ENCODE measurements at places on chromosomes 11 and 22.

DNA sequence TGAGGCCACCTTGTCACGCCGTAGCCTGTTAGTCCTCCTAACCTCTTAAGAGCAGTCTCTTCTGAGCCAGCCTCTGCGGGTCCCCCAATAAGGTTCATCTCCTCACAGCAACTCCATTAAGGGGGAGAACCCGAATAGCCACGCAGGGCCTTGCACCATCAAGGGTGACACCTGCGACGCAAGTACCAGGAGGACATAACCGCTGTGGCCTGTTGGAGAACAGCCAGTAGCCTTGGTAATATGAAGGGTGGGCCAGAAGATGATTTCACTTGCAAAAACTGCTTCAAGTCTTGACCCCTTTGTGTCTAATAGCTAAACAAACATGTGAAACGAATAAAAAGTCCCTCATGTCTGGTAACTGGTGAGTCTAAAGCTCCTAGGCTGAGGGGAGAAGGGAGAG lies 14.8 kb downstream of the ARFGAP2 start:
- DNase-seq = no peak

- DNase-seq = no peak
Measured at GRCh38 chr11:47391711-47392432, 13.5 kb upstream of the SPI1 start.

DNA sequence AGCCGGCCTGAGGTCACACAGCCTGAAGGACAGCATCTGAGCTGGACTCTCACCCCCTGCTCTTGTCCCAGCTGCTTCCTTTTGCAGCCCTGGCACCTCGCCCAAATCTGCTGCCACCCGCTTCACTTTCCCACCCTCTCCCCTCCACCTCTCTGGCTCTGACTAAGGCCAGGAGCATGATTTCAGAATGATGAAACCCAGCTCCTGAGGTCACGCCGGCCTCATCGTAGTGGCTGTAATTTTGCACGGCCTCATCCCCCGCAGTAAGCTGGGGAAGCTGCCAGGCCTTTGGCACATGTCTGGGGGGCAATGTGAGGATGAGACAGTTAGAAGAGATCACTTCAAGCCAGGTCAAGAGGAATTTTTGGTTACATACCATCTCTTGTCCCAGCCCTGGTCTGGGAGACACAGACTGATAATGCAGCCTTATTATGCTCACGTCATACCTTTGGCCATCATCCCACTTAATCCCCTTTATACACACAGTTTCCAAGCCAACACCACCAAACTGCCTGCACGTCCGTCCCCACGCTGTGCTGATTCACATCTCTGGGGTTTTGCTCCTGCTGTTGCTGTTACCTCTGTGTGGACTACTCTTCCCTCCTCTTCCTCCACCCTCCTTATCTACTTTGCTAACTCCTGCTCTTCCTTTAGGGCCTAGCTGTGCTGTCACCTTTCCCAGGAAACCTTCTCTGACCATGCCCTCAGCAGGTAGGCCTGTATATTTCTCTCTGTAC lies 58.1 kb downstream of the CHRDL2 start:
- DNase-seq = no peak

DNA sequence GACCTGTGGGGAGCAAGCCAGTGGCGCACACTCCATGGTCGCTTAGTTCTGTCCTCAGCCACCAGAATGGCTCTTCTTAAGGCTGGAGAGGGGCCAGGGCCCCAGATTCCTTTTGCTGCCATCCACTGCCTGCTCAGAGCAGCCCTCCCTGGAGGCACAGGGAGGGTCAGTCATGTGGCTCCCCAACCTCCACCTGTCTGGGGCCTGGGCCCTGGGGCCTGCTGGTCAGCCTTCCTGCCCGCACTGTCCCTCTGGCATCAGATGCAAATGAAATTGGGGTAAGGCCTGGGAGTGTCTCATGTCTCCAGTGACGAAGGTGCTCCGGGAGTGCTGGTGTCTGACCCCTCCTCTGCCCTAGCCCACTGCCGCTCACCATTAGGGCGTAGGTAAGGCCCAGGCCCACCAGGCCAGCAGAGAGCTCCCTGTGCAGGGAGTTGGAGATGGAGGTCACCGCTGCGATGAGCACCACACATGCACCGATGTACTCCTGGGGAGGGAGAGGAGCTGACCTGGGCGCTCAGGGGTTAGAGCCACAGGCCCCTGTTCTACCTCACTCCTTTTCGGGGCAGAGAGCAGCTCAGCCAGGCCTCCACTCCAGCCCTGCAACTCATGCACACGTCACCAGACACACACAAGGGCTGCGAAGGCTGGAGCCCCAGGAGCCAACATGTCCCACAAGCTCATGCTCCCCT lies 9.0 kb upstream of the KCNJ11 start:
- DNase-seq = no peak

DNA sequence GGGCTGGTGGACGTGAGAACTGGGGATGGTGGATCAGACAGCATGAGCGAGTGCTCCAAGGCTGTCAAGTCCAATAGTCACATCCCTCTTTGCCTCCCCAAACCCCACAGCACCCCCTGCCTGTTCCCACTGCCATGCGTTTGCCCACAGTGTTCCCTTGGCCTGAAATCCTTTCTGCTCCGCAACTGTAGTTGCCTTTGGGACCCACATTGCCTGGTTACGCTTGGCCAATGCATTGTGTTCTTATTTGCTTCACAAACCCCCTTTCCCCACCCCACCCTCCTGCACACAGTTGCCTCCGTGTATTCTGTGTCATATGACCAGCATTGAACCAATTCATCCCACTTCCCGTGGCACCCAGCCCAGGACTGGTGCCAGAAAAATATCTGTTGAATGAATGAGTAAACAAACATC lies 2.1 kb upstream of the KIAA0930 start:
- DNase-seq = peak; percentile 37

GRCh38 chr11:9070749-9071491 lies 20.5 kb downstream of the SCUBE2 start:
- DNase-seq = no peak

DNA sequence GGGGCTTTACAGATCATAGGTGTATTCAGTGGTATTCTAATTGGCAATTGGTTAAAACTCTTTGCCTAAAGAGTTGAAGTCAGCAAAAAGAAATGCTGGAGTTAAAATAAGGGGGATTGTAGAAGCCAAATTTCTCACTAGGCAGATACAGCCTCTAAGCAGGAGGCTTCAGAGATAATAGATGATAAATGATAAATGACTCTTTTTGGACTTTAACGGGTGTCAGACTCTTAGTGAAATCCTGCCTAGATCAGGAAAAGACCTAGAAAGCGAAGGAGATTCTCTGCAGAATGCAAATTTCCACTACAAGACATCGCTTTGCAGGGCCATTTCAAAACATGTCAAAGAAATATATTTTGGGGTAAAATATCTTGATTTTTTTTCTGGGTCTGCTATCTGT lies 182.8 kb downstream of the FAM76B start:
- no peak for DNase-seq

- no peak for DNase-seq
Measured at GRCh38 chr11:13143486-13144297, 133.9 kb upstream of the BMAL1 start.

DNA sequence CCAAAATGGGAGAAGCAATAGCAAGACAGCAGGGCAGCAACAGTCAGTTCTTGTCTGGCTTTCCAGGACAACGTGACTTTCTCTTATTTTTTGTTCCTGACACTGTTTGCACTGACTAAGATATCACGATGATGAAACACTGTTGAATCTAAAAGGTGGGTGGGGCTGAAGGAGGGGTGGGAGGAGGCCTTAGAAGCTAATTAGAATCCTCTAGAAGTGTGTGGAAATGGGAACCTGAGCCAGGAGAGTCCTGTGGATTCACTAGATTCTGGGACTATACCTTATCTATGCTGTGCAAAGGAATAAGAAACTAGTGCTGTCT lies 300.3 kb downstream of the ST3GAL4 start:
- no peak for DNase-seq

DNA sequence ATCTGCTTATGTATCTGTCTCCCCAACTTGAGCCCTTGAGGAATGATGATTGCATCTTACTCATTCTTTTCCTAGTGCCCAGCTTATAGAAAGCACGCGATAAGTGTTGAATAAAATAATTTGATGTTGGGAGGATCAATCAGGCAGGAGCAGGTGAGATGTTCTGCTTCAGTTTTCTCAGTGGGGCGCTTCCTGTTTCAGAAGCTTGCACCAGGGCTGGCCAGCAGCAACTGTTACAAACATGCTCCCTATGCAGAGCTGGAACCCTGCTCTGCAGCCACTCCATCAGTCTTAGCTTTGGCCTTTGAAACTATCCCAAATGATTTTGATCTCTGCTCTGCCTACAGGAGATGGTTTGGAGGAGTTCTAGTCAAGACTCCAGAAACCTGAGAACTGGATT lies 3.9 kb downstream of the ENDOD1 start:
- no peak for DNase-seq

GRCh38 chr11:65648997-65649493 lies 11.1 kb downstream of the SIPA1 start:
- no peak for DNase-seq

DNA sequence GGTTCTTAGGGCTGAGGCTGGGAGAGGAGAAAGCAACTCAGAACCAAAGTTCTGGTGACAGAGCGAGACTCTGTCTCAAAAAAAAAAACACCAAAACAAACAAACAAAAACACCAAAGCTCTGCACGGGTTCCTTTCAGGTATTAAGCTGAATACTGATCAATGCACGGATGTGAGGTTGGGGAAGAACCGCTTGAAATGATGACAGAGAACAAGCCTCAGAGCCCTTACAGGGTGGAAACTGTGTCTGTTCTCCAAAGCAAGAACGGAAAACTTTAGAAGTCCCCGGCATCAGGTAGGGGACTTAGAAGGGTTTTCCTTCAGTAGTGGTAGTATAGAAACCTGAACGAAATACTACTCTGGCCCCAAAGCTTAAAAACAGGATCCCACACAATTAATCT lies 260.0 kb downstream of the TBC1D22A start:
- DNase-seq = no peak

DNA sequence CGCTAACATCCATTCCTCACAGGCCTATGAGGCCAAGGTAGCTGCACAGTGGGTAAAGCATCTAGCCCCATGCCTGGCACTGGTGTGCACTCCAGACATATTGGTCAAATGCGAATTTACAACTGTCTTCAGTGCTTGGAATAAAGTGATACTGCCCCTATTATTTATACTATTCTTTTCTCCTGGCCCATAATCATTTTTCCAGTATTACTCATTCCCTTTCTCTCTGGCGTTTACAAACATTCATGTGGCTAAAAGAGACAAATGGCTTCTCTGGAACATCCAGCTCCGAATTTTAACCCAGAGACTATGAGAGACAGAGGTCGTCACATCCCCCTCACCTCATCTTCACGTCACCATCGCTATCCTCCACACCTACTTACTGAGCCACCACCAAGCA lies 87.2 kb upstream of the PITPNB start:
- no peak for DNase-seq

GRCh38 chr11:101003468-101003867 lies 126.1 kb downstream of the PGR start:
- DNase-seq = no peak

- no peak for DNase-seq
Measured at GRCh38 chr11:85256433-85256832, 370.7 kb downstream of the DLG2 start.

DNA sequence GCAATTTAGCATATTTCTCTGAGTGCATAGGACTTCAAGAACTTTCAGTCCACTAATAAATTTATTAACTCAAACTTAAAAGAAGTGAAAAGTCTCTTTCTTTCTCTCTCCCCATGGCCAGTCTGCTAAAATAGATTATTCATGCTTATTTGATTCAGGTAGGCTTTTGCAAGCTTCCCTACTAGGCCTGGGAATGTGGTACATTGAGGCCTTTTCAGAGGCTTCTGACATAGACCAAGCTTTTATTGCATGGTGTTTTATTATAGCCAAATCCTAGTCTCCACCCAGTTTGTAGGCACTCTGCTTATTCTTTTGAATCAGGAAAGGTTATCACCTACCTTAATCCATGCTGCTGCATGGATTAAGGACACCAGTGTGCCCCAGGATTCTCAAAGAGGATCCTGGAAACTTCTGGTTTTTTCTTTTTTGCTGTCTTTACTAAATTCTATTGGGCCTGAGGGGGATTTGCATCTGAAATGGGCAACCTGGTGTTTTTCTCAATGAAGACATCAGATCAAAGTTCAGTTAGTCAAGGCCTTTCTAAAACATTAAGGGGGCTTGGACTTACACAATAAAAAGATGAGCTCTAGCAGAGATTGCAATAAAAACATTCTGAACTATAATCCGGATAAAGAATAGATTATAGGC lies 92.2 kb downstream of the ELP4 start:
- DNase-seq = no peak

DNA sequence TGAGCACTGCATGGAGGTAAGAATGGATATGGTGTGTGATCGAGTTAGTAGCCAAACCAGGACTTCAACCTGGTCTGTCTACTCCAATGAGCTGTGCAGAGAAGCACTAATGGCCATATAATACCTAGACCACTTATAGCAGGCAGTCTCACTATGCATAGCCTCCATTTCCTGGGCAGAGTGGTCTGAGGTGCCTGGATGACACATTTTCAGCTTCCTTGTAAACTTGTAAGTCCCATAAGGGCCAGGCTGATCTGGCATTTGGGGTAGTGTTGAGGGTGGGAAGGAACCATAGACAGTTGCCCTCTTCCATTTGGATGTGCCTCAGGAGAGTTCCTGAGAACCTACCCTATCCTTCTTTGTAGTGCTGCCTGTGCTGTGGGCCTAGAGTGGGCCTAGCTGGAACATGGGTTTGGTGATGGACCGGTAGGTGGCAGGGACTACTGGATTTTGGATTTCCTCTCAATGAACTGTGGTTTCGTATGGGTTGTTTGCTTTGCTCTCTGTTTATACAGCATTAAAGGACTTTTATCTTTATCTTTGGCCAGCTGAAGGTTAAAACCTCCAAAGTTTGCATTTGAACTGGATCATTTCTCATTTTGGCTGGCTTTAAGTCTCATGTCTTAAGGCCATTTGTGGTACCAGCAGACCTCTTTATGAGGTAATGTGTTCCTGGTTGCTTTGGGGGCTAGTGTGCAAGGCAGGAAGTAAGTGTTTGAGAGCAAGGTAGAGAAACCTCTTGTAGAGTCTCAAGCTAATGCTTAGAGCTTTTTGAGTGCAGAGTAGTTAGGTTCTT lies 86.9 kb downstream of the STIM1 start:
- DNase-seq = peak; percentile 41

GRCh38 chr22:45702981-45703380 lies 31.3 kb downstream of the ATXN10 start:
- peak; percentile 79 for DNase-seq

- no peak for DNase-seq
Measured at GRCh38 chr11:8867035-8867434, 44.0 kb upstream of the AKIP1 start.

GRCh38 chr22:43737150-43737828 lies 74.8 kb downstream of the EFCAB6 start:
- no peak for DNase-seq

- no peak for DNase-seq
Measured at GRCh38 chr11:48165426-48165825, 51.2 kb upstream of the OR4B1 start.

- DNase-seq = no peak
Measured at GRCh38 chr11:59574467-59574866, 41.1 kb downstream of the OSBP start.

- no peak for DNase-seq
Measured at GRCh38 chr11:2795491-2795991, 90.0 kb downstream of the CDKN1C start.

- no peak for DNase-seq
Measured at GRCh38 chr11:102226702-102227490, 90.4 kb upstream of the BIRC3 start.

GRCh38 chr11:125215976-125216375 lies 51.4 kb downstream of the PKNOX2 start:
- DNase-seq = no peak
